ENCODE measurements at places on chromosomes 1 and 21. TPM values are rescaled to one million over a fixed set of nuclear protein-coding genes. Genes with fewer than 3 reads are reported as not detected.
A peak's percentile ranks its signal among the peaks of the same experiment; 100 is the strongest.

GPR37L1 gene
- 0.07 TPM for total RNA-seq

HOOK1 gene
- 10.7 TPM for total RNA-seq

SRM gene
- 48.9 TPM for total RNA-seq

DPH5 gene
- total RNA-seq, result 36.9 TPM

LCE2B gene
- not detected for total RNA-seq

RASAL2 gene
- 26.4 TPM for total RNA-seq

RGS2 gene
- 17.1 TPM for total RNA-seq

KLHL21 gene
- 131 TPM for total RNA-seq

FCRL4 gene
- total RNA-seq, result not detected

- DNase-seq, result peak; percentile 35
These were observed 32.4 kb upstream of the BSDC1 start for GRCh38 chr1:32426489-32427255.

DNA sequence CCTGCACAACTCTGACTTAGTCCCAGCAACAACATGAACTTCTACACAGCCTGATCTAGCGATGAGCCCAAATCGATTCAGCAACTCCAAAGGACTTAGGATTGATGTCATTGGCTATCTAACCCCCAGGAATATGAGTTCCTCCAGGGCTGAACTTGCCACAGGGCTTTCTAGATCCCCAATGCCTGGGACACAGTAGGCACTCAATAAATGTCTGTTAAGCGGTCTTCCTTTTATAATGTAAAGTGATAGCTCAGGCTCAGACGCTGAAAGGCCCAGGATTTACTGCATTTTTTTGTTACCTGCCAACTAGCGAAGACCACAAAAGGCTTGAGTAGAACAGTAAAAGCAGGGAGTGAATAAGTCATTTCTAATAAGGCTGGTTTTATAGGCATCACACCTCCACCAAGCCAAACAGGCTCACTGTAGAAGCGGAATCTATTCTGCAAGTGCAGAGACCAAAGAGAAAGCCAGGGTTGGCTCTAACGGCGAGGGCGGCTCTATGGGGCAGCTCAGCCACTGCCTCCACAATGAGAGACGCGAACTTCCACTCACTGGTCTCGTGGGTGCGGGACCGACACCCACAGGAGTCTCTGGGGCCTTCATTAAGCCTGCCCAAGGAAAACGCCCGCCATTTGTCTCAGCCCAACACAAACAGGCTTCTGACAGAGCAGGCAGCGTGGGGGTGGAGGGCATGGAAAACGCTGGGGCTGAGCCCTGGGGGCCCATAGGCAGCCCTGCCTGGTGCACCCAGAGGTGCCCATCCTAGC is 52.0 kb downstream of the HLCS start:
- no peak for DNase-seq

DNA sequence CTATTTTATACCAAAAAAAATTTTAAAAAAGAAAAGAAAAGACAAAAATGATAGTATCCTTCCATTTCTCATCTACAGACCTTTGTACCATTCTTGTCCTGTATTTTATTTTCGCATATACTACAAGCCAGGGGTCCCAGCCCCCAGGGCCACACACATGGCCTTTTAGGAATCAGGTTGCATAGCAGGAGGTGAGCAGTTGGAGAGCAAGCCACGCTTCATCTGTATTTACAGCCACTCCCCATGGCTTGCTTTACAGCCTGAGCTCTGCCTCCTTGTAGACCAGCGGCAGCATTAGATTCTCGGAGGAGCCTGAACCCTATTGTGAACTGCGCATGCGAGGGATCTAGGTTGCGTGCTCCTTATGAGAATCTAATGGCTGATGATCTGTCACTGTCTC is 39.8 kb downstream of the RASSF5 start:
- no peak for DNase-seq

GRCh38 chr1:234627009-234627950 is 17.3 kb upstream of the IRF2BP2 start:
- no peak for DNase-seq

- DNase-seq, result no peak
These were observed 70.1 kb downstream of the FCRL5 start for GRCh38 chr1:157482174-157482573.

DNA sequence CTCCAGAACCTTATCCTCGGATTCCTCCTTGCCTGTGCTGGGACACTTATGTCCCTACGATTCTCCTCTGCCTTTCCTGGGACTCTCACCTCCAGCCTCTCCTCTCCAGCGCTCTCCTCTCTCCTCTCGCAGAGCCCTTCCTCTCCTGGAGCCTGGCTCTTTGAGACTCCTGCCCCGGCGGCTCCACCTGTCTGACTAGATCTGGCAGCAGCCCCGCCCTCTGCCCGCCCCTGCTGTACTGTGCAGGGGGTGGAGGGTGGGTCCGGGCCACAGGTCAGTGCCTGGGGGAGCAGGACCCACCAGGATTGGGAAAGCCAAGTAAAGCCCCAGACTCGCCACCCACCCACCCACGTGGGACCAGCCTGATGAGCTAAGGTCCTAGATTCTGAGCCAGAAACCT is 1.6 kb downstream of the ELOVL1 start:
- peak; percentile 35 for DNase-seq

DNA sequence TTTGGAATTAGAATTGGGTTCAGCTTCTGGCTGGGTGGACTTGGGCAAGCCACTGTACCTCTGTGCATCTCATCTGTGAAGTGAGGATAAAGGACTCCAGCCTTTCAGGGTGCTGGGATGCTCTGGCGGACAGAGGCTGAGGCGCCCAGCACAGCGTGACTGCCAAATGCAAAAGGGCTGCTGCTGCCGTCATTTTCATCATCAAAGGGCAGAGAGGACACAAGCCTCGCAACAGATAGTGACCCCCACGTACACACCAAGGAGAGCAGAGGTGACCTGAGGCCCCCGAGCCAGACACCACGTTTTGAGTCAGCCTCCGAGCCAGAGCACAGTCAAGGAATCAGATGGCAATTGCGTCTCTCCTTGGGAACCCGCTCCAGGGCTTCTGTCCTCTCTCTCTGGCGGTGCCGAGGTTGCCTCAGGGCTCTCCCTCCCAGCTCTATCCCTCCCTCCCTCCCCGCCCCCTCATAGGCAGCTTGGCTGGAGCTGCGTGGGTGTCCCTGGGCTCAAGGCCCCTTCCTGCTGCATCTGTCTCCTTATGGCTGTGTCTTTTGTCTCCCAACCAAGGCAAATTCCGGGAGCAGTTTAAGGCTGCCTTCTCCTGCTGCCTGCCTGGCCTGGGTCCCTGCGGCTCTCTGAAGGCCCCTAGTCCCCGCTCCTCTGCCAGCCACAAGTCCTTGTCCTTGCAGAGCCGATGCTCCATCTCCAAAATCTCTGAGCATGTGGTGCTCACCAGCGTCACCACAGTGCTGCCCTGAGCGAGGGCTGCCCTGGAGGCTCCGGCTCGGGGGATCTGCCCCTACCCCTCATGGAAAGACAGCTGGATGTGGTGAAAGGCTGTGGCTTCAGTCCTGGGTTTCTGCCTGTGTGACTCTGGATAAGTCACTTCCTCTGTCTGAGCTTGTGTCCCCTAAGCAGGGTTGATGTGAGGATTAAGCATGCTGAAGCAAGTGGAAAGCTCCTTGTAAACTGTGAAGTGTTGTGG is 9.0 kb downstream of the HCRTR1 start:
- DNase-seq, result peak; percentile 34

GRCh38 chr1:56644919-56645676 is at the start of gene PRKAA2:
PRKAA2 (plus strand) TSS chr1:56645314; CDS start chr1:56645388, 74 bp downstream.
- DNase-seq, result peak; percentile 78

DNA sequence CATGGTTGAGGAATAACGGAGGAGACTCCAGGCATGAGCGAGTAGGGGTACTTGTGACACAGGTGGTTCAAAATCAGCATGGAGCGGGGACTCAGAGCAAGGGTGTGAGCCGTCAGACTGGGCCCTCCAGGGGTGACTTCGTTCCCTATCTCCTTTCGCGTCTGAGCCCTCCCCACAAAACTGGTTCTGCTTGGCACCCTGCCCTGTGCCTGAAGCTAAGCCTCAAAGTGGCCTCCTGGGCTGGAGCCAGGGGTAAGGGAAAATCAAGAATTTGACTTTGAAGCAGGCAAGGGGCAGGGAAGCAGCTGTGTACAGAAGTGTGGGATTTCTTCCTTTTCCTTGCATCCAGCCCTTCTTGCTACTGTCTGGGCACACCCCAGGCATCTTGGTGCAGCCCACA is 331.5 kb upstream of the AJAP1 start:
- no peak for DNase-seq

DNA sequence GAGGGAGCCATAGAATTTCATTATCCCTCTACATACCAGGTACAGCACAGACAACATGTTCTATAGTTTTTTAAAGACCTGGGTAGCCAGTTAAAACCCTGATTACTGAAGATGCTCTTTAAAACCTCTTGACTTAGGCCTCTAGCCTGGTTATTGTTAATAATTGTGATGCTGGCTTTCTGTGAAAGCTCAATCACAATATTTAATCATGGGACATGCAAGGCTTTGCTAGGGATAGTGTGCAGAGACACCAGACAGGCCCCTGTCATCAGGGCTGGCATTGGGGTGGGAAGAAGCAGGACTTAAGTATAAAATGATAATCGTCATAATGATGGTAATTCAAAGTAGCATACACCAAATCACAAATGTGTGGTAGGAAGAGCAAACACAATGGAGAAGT is 274.4 kb downstream of the PTBP2 start:
- no peak for DNase-seq

DNA sequence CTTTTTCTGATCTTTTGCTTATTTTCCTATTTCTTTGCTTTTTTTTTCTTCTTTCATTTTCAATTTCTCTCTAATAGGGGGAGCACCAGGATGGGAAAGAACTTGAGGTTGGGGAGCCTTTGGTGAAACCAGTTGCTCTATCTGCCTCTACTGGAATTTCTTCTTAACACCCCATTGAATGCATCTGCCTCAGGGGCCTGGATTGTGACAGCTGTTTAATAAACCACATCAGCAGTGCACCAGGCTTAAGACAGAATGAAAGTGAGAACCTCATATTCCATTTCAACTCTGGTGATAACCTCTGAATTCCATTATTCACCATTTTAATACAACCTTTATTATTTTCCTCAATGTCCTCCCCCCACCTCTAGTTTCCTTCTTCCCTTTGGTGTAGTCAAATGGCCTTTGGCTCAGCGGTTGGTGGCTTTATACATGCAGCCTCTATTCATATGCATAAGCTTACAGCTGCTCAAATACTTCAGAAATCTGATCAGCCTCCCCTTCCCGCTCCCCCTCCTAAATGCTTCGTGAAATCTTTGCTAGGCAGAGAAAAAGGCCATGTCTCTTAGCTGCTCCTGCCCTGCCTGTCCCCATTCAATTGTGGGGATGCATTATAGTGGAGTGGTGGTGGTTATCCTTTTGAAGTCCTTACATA is 537.3 kb upstream of the PLXNA2 start:
- no peak for DNase-seq

DNA sequence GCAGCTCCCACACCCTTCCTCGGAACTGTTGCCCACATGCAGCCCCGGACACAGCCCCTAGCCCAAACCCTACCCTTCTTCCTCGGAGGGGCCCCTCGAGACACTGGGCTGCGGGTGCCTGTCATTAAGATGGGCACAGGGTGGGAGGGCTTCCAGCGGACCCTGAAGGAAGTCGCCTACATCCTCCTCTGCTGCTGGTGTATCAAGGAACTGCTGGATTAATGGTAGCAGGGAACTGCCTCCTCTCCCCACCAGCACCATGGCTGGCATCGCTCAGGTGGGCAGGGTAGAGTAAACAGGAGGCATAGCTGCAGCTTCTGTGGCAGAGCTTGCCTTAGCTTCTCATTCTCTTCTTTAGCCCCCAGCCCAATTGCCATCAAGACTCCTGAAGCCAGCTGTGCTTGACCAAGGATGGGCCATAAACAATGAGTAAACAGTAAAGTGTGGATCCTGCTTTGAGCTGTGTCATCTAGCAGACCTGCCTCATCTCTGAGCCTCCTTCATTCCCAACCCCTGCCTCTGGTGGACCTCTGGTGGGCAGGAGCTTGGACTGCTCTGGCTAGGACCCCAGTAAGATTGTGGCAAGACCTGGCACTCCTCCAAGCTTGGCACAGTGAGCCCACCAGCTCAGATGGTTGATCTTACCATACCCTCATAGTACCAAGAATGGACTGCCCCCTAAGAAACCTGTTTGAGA is at the start of gene LENEP:
LENEP (plus strand) TSS at position 15 of the 697 bp plus-strand sequence; CDS start at position 37, 22 bp downstream.
- no peak for DNase-seq

DNA sequence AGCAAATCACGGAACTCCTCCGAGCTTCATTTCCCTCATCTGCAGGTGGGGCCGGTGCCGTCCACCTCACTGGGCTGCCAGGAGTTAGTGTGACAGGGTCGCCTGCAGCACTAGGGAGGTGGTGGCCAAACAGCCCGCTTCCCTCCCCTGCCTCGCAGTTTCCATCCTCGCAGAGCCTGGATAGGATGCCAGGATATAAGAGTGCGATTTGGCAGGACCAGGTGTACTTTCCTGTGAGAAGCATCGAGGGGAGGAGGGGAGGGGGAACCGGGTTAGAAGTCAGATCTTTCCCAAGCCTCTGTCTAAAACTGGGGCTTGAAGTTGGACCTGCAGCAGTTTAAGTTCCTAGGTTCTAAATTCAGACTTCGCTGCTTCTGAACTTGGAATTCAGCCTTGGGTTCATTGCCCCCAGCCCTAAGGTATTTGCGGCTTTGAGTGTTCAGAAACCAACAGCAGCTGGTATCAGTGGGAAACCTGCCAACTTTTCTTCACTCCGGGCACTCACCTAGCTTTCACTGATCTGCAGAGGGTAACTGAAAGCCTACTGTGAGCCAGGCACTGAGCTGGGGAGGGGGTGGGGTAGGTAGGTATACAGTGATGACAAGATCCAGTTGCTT is 1.7 kb upstream of the JUN start:
- peak; percentile 79 for DNase-seq

GRCh38 chr21:46554431-46555224 is 50.3 kb downstream of the S100B start:
- DNase-seq, result no peak

GRCh38 chr1:60034999-60035398 is 38.6 kb downstream of the C1orf87 start:
- DNase-seq, result no peak

GRCh38 chr1:239914751-239915231 is 176.9 kb upstream of the FMN2 start:
- no peak for DNase-seq

- no peak for DNase-seq
These were observed 58.9 kb upstream of the DUSP10 start for GRCh38 chr1:221800831-221801230.

DNA sequence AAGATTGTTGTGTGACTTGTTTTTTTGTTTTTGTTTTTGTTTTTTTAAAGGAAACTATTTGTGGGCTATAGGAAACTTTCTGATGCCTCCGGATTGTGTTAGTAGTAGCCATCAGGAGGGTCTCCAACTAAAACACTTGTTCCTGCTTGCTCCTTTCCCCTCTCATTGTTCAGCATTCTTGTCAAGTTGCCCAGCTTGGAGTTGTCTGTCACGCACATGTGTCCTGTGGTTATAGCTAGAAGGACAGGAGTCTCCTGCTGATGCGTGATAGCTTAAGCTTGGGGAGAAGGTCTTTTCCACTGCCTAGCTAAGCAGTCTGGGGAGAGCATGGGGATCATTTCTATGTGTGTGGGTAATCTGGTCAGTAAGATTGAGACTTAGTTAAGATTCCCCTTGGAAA is 3.2 kb upstream of the LYPLA2 start:
- DNase-seq, result no peak
